ENCODE measurements at places on chromosomes 6 and 20.

GRCh38 chr20:15091421-15092037, 754.1 kb upstream of the FLRT3 start:
- no peak for DNase-seq

DNA sequence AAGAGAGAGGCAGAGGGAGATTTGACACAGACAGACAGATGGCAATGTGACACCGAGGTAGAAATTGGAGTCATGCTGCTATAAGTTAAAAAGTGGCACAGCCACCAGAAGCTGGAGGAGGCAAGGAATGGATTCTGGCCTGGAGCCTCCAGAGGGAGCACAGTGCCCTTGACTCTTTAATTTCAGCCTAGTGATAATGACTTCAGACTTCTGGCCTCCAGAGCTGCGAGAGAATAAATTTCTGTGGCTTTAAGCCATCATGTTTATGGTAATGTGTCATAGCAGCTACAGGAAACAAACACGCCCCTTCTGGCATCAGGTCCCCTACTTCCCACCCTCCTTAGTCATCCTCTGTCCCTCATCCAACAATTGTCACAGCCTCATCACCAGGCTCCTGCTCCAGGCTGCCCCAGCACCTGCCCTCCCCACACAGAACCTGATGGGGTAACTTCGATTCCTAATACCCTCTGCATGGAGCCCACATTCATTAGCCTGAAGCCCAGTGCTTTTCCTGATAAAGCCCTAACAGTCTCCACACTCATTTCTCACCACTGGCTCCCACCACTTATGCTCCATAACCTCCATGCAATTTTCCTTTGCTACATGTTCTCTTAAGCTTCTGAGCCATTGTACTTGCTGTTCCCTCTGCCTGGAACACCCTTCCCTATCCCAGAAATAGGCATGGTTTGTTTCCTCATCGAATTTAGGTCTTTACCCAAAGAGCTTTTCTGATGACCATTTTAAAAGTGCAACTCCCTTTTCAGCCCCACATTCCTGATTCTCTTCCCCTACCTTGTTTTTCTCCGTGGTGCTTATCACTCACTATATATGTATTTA, 69.7 kb upstream of the TOX2 start:
- no peak for DNase-seq

DNA sequence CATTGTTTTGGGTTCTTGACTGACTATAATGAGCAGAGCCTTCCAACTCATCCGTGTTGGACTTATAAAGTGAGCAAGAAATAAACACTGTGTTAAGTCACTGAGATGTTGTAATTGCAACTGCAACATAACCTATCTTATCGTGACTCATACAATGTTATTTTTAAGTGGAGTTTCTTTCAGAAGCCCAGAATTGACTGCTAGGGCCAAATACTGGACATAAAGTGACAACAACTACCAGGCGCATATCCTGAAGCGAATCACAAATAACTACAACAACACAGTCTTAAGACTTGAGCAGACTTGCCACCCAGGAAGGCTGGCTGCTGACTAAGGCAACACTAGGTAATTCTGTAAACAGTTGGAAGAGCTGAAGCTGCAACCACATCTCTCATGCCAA, 326.6 kb downstream of the COL12A1 start:
- DNase-seq: no peak

DNA sequence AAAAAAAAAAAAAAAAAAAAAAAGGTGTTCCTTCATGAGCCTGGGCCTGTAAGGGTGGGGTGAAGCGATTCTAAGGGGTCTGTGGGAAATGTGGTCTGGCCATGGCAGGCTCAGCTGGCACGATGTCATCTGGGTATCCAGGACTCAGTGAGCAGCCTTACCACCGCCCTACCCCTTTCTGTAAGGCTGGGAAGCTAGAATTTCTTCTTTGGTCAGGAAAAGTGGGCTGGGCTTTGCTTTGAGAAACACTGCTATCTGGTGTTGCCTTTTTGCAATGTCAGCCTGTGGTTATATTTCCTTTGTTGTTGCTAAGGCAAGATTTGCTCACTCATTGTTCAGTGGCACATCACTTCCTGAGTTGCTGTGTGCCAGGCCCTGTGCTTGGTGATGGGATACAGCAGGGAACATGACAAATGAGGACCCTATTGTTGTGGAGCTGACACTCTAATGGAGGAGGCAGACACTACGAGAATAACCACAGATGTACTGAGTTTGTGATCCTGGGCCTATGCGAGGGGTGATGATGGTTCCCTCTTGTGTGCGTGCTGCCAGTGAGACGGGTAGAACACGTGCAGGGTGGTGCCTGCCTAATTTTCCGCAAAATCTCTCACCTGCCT, 45.9 kb upstream of the ZNFX1 start:
- no peak for DNase-seq

- no peak for DNase-seq
Observed at GRCh38 chr6:168475188-168476013, 34.4 kb downstream of the SMOC2 start.

Measured in stimulated activated CD8-positive, alpha-beta memory T cell treated with anti-CD3 and anti-CD28 coated beads, Interleukin-15, amount 100 ng/mL, for 24 hours (primary cell).